Transverse colon (tissue), 4 donors: ENCODE measurements at places on chromosomes 3 and 15. TPM values are rescaled to one million over a fixed set of nuclear protein-coding genes. Genes with fewer than 3 reads are reported as not detected.

- no peak for DNase-seq
These were observed 17.4 kb downstream of the TLE3 start for GRCh38 chr15:70080347-70080746.

DNA sequence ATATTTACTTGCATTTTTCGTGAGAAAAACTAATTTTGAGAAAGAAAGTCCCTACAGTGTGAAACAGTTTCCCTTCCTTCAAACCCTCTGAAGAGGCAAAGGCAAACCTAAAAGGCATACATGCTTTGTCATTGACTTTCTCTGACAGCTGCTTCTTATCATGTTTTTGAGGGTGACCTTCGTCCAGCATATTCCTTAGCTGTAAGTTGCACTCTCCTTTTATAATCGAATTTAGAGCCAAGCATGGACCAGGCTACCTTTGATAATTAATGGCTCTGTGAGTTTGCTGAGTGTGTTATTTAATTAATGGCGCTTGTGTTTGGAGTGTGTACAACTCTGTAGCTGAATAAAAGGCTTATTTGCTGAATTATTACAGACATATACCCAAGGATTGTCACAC lies 684.2 kb upstream of the CFAP20DC start:
- DNase-seq, result no peak

GRCh38 chr3:29331035-29331434 lies 50.2 kb downstream of the RBMS3 start:
- DNase-seq, result no peak

DNA sequence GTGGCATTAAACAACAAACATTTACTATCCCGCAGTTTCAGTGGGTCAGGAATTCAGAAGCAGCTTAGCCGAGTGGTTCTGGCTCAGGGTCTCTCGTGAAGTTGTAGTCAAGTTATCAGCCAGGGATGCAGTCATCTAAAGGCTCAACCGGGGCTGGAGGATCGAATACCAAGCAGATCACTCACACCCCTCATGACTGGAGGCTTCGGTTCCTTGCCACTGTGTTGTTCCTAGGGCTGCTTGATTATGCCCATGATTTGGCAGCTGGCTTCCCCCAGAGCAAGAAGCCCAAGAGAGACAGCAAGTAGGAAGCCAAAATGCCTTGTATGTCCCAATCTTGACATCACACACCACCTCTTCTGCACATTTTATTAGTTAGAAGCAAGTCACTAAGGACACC lies 33.9 kb upstream of the CDCP1 start:
- DNase-seq, result no peak

- no peak for DNase-seq
These were observed 61.6 kb downstream of the ULK4 start for GRCh38 chr3:41900265-41900664.

GRCh38 chr15:42079401-42079908 lies 14.9 kb downstream of the PLA2G4D start:
- no peak for DNase-seq

GRCh38 chr3:5055357-5056110 lies 66.6 kb upstream of the ARL8B start:
- no peak for DNase-seq

GRCh38 chr3:86930181-86930580 lies 60.8 kb downstream of the VGLL3 start:
- no peak for DNase-seq

- DNase-seq, result no peak
These were observed 236.9 kb downstream of the THSD4 start for GRCh38 chr15:71352125-71352524.

DNA sequence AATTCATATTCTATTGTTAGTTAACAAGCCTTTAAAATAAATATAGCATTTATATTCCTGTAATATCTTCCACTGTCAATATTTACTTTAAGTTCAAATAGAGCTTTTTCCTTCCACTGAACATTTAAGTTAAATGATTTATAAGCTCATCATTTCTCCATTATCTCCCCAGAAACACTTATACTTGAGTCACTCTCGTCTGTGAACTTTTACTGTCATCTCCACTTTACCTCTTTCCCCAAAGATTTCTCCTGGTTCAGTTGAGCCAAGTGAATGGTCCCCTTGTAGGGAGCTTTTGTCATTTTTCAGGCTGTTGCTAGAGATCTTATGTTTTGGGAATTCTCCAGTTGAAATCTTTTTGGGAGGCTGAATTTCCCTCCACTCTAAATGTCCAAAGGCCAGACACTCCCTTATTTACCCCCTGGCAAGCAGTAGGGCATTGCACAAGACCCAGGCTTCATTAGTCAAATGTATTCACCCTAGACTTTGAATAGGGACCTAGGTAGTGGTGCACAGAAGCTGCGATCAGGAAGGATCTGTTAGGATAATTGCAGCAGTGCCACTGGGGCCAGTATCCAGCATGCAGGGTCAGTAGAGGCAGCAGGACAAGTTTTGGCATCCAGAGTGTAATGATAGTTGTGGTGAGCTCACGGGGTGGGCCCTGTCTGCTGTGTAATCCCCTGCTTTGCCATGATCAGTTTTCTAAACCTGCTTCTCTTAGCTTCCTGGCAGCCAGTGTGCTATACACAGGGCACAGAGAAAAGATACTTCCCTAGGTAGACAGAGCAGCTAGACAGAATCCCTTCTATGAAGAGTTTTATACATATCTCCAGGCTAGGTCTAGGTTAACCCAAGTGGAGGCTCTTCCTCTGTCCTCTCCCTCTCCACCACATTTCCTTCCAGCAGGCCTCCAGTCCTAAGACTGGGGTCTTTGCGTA lies 356.5 kb upstream of the SLCO3A1 start:
- peak; percentile 44 for DNase-seq

DNA sequence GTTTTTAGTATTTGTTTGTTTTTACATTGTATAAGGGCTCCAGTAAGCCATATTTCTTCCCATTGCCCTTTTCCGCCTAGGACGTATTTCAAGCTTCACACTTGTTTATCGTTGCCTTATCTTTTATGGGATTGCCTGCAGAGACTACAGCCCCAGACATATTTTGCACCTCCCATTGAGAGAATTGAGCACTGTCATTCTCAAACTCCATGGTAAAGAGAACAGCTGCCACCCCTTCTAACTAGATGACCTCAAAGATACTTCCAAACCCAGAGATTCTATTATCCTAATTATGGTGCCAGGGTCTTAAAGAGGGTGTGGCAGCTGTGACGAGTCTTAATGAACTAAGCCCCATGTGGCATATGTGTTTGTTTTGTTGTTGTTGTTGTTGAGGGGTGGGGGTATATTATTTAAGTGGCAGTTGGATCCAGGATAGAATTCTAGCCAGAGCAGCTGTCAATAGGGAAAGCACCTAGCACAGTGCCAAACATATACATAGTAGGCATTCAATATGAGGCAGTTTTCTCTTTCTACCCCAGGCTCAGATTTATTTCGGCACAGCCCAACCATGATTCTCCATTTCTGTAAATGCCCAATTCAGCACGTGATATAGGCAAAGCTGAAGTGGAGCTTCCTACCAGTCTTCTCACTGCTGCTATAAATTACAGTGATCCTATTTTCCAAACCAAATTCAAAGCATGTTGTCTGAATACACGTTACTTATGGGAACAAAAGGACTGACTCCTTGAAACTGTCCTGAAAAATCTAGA lies 932 bp upstream of the TP53BP1 start:
- DNase-seq, result no peak

DNA sequence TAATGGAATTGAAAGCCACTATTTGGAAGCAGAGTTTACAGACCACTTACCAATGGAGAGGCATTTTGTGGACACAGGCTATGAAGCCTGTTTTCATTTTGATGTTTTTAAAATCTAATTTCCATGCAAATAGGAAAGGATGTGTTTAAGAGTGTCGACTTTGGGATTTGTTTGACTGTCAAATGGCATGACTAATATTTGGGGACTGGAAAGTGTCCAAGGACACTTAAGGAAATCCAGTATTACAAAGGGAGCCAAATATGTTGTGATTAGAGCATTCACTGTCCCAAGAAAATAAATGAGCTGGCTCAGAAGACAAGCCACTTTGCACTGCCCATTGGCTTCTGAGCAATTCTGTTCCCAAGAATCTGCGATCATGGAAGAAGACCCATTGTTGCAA lies 34.0 kb upstream of the SLC6A11 start:
- DNase-seq, result no peak

GRCh38 chr15:58453931-58454793 lies 22.4 kb downstream of the LIPC start:
- DNase-seq, result no peak

DNA sequence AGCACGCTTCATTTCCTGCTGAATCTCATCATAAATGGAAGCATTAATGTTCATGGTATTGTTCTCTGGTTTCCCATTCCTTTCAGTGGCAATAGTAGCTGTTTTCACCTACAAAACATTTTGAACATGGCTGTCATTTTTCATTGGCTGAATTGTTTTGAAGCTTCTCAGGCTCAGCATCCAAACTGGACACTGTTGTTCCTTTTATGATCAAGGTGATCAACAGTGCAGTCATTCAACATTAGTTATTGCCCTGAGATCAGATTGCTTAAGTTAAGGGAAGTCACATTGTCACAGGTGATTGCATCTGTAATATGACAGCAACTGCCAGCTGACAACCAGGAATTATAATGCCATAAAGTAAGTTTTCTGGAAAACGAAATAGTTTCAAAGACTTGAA lies 46.9 kb downstream of the SATB1 start:
- no peak for DNase-seq

- DNase-seq, result no peak
These were observed 221.4 kb downstream of the NR1D2 start for GRCh38 chr3:24166515-24166914.

Gene MORC1
- total RNA-seq, result not detected

Gene CLEC3B
- 20.9 TPM for total RNA-seq

Gene EPB42
- not detected for total RNA-seq

Gene ZBTB11
- 24.3 TPM for total RNA-seq

Gene BUB1B
- total RNA-seq, result 15.3 TPM

Gene SLC24A1
- 6.0 TPM for total RNA-seq

Gene NECTIN3
- total RNA-seq, result 104 TPM

Gene TERC
- total RNA-seq, result 225 TPM

Gene CHRNA3
- total RNA-seq, result 3.2 TPM

Gene DLEC1
- 0.20 TPM for total RNA-seq

Gene TUSC7
- total RNA-seq, result not detected
